Kidney (tissue), 22 donors: ENCODE measurements at places on chromosomes 1 and 21. TPM values are rescaled to one million over a fixed set of nuclear protein-coding genes. Genes with fewer than 3 reads are reported as not detected.

MYOC gene
- not detected for polyA plus RNA-seq

ACTA1 gene
- polyA plus RNA-seq = 1.2 TPM

C1orf50 gene
- 14.6 TPM for polyA plus RNA-seq

KRTAP21-2 gene
- polyA plus RNA-seq = not detected

IL10 gene
- polyA plus RNA-seq = 0.49 TPM

SMG5 gene
- polyA plus RNA-seq = 46.1 TPM

STUM gene
- 1.9 TPM for polyA plus RNA-seq

OR2L2 gene
- not detected for polyA plus RNA-seq

NBPF6 gene
- not detected for polyA plus RNA-seq
